ENCODE measurements at places on chromosomes 1 and 21.

DNA sequence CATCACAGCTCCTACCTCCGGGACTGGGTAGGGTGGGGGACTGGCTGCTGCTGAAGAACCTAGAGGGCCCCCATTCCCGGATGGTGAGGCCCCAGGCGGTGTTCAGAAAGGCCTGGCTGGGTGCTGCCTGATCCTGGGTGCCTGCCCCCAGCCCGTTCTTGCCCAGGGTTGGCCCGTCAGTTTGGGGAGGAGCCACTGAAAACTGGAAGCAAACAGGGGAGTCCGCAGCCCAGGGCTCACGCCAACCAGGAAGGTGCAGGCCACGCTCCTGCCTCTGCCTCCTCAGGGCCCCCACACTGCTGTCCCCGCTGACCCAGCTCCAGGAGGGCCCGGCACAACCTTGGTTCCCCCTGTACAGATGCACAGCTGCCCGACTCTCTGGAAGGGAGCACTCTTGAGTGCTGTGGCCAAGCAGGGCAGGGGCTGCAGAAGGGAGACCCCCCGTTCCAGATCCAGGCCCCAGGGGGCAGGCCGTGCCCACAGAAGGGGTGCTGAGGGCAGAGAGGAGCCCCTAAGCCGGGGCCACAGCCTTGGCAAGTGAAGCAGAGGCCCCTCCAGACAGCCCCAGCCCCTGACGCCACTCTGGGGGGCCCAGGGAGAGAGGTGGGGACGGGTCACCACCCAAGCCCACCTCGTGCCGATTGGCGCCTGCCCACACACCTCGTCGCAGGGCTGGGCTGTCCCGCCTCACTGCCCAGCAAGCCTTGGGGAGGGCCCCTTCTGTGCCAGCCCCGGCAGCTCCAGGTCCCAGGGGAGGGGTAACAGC, 5.5 kb downstream of the C1QTNF12 start:
- no peak for DNase-seq

- DNase-seq = no peak
These were observed 812 bp upstream of the ARF1 start for GRCh38 chr1:228081578-228082213.

DNA sequence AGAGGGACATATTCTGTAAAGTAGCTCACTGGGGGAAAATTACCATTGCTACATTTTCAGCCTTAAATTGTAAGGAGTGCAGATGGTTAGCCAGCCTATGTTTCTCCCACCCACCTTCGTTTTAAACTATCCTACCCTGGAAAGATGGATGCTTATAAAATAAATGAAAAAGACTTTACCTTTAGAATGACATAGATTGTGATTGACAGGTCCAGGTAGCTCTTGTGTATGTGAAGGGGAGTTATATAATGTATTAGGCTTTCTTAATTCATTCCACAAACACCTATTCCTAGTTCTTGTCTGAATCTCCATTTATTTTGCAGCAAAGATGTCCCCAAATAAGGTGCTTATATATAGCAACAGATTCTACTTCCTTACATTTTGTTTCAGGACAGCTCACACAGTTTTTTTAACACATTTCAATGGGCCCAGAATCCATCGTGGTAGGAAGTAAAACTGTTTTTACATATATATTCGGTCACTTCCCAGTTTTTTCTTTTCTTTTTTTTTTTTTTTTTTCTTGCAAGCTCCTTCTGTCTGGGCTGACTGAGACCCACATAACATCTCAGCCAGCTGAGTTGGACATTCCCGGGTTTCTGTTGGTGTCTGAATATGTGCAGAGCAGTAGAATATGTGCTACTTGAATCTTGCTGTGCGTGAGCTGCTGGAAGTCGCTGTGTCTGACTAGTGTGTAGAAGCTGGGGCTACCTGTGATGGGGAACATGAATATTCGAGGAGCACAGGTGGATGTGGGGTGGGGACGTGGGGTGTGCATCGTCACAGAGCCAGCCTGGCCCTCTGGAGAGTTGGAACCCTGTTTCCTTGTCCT, 27.8 kb downstream of the UCK2 start:
- DNase-seq = no peak

- DNase-seq = no peak
These were observed 34.3 kb upstream of the CITED4 start for GRCh38 chr1:40896482-40896881.

DNA sequence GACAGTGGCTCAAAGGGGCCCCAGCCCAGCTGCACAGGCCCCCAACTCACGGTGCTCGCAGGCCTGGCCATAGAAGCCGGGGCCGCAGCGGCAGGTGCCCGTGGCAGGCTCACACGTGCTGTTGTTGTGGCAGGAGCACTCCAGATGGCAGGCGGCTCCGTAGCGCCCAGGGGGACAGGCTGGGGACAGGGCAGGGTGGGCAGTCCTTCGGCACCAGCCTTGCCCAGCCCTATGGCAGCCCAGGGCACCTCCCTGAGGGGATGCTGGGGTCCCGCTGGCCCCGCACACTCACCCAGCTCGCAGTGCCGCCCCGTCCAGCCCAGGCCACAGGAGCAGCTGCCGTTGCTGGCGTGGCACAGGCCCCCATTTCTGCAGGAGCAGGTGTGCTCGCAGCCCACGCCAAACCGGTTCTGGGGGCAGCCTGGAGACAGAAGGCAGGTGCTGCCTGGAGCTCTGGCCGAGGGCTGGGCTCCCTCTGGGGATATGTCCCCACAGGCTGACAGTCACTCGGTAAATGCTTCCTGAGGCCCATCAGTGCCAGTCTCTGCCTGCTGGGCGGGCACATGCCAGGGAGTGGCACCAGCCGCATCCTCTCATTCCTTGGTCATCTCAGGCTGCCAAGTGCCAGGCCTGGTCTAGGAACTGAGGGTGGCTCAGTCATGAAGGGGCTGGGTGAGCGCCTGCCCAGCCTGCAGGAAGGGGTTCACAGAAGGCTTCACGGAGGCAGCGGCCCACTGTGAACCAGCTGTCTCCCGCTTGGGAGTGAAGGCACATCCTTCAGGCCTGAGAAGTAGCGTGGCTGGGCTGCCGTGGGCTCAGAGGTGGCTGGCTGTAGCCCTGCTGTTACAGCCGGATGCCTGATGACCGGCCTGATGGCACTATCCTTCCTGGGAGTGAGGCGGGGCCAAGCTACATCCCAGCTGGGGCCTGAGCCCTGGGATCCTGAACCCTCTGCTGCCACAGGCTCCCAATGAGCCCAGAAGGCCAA, 40.1 kb downstream of the ARHGEF16 start:
- no peak for DNase-seq

DNA sequence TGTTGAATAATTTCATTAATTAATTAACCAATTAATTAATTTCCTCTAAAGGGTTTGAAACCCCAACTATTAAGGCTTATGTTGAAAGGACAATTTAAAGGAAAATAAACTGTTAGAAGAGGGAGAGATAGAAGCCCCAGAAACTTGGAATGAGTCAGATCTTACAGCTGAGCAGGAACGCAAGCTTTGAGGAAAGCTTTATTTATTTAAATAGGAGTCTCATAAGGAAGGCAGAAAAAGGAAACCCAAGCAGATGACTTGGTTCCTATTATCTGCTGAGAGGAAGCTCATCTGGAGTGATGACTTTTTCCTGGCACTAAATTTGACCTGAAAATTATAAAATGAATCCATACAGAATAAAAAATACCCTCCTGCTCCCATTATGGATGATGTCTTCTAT, 105.1 kb downstream of the ROR1 start:
- no peak for DNase-seq

- DNase-seq = no peak
These were observed 42.5 kb upstream of the ECE1 start for GRCh38 chr1:21332554-21333311.

GRCh38 chr21:45834821-45835293, 146.7 kb upstream of the COL6A1 start:
- DNase-seq = no peak

GRCh38 chr1:233086961-233087881, 136.8 kb downstream of the NTPCR start:
- no peak for DNase-seq

DNA sequence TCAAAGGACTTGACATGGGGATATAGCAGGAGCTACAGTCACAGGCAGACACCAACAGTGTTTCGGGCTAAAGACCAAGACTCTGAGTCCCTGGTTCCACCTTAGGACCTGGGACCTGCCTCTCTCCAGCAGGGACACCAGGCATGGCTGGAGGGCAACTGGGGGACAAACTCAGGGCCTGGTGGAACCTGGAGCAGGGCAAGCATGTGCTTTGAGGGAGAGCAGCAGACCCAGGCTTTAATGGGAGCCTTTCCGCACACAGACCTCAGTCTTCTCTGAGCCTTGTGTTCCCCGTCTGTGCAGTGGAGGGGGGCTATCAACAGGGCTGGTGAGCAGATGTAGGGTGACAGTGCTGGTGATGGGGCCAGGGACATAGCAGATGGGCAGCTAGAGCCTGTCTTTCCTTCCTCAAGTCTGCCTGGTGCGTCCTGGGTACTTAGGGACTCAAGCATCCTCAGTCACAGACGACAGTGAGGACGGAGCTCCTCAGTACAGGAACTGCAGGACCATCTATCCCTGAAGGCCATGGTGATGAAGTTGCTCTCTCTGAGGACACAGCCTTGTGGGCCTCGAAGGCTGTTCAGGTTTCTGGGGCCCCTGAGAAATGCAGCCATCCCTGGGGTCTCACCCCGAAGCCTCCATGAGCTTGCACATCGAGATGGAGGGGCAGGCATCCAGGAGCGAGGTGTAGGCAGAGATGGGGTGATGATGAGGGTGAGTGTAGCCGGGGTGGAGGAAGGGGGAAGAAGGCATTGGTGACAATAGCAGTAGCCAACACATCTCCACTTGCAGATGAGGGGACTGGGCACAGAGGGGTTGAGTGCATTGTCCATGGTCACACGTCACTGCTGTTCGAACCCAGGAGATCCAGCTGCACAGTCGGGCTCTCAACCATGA, 593.4 kb downstream of the PTPRU start:
- DNase-seq = no peak

DNA sequence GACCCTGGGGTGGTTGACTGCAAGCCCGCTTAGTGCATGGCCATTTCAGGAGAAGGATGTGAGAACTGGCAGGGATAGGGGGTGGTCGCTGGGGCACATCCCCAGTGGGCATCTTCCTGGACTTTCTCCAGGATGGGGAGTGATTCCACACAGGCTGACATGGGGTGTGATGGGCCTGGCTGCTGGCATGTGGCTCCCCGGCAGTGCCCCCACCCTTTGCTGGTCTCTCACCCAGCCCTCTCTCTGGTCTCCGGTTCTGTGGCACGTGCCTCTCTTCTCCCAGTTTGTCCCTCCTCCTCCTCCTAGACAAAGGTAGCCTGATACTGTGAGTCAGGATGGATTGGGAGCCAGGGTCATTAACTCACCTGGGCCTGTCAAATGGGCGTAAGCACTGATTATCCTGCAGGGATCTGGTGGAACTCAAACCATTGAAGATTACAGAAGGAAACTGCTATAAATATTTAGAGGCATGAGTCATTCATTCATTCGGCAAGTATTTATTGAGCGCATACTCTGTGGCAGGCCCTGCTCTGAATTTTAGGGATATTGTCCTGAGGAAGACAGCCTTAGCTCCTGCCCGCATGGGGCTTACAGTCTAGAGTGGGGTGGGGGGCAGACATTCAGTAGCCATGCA, 23.6 kb upstream of the EPS8L3 start:
- DNase-seq = no peak

GRCh38 chr1:238581332-238581731, 690.6 kb upstream of the ZP4 start:
- DNase-seq = no peak

DNA sequence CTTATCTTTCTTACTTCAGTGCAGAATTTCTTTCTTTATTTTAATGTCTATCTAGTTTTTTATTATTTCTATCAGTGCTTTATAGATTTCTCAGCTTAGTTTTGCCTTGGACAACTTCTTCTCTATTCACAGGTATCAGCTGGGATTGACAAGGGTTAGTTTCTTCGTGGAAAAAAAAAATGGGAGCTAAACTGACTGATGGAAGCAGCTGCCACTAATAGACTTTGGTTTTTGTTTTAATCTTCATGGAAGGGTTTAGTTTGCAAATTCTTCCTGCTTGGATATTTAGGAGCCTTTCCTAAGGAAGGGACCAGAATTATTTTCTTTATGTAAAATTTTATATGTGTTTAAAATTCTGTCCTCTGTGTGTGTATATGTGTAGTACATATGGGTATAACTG, 306.1 kb upstream of the FMN2 start:
- no peak for DNase-seq

DNA sequence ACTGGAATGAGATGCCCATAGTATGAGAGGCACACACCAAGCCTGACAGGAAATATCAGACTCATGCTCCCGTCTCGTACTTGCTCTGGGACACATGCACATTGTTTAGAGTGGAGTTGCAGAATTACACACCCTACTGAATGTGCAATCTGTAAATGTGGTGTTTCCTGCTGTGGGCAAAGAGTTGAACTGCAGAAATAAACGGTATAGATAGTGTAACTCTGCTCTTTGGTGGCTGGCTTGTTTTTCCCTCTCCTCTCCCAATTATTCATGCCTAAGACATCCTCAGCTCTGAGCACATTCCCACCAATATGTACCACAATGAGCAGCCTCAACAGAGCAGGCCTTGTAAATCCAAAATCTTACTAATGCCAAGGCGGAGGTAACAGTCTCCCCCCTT, 90.1 kb upstream of the DIRAS3 start:
- no peak for DNase-seq

GRCh38 chr21:27043377-27043776, 76.5 kb upstream of the ADAMTS5 start:
- DNase-seq = no peak

DNA sequence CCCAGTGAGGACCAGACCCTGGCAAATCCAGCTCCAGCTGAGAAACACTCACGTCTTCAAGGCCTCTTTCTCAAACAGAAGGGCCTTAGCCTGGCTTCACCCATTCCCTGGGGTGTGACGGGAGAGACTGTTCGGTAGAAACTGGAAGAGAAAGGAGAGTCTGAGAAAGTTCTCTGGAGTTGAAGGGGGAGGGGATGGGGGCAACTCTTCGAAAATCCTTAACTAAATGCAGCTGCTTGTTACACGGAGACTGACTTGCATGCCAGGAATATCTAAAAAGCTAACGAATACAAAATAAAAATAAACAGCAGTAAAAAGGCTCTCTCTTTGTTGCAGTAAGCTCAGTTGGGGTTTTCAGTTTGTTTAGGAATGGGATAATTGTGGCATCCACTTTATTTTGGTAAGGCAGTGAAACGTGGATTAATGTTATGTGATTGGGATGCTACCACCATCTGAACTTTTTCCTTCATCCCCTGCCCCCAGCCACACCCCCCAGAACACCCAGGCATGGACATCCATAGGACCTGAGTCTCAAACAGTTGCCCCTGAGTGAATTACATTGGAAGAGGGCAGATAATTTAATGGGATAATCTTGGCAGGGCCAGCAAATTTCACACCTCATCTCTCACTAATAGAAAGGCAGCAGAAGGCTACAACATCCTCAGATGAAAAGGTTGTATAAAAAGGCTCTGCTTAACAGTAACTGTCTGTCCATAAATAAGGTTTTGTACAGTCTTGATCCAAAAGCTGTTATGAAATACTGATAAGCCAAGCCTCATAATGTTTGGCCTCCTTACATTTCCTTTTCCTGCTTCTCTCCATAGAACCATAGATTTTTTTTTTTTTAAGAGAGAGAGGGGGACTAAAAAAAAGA, 5.8 kb downstream of the ROR1 start:
- no peak for DNase-seq

DNA sequence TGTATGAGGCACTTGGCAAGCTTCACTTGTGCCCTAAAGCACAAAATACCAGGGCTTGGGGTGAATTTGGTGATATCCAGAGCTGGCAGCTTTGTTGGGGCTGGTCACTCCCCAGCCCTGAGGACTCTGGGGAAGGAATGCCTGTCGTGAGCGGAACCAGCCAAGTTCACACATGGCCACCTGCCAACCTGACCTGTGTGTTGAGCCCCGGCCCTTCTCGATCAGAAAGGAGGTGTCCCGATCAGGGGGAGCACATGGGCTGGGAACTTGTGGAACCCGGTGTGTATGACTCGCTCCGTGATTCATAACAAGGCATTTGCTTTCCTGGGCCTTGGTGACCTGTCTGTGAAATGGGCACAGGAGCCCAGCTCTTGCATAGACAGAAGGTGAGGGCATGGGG, 43.1 kb downstream of the AGPAT3 start:
- no peak for DNase-seq

All from GM12864 (cell line).